ENCODE measurements at places on chromosomes 12 and 14.

DNA sequence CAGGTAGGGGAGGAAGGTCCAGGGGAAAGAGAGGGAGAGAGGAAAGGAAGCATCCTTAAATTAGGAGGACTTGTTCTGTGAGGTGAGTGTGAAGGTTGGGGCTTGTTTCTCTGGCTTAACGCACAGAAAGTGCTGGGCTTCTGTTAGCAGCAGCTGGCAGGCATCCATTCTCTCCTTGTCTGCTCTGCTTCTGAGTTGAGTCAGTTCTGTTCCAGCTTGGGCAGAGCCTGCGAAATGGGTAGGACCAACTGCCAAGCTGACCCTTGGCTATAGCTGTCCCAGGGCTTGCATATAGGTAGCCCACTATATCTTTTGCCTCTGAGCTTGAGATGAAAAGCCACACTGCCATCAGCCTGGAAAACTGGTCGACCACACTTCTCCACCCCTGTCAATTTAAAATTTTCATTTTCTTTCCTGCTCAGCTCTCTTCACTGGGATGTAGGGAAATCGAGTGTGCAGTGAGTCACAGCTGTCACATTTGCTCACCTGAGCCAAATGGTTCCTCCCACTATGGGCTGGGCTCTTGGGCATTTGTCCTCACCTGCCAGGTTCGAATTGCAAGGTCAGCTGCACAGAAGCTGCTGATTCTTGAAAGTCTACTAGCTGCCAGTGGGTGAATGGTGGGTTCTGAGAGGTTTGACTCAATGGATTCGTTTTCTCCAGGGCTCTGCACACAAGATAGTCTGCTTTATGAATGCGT, 256.4 kb upstream of the PWP1 start:
- no peak for DNase-seq

- DNase-seq, result no peak
Measured at GRCh38 chr12:73678335-73678734, 859.3 kb upstream of the ATXN7L3B start.

- no peak for DNase-seq
Measured at GRCh38 chr12:92757597-92758121, 54.9 kb downstream of the PLEKHG7 start.

DNA sequence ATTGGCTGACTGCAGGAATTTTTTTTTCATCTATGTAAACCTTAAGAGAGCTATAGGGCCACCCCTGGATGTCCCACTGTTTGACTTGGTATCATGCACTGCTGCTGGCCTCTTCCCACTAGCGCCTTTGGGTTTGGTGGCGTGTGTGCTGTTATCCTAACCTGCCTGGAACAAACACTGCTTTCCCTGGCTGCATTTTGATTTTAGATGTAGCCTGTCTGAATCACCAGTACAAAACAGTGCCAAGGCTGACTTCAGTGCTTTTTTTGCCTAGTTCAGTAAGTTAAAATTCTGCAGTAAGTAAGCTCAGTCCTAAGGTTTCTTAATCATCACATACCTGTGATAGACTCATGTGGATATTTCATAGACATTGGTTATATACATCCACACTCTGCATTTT, 99.2 kb downstream of the EML1 start:
- no peak for DNase-seq

- no peak for DNase-seq
Measured at GRCh38 chr14:23052182-23052623, 5.1 kb downstream of the CDH24 start.

Measured in AG09309 (cell line).